ENCODE measurements at places on chromosomes 6 and 20. TPM values are rescaled to one million over a fixed set of nuclear protein-coding genes. Genes with fewer than 3 reads are reported as not detected.

DNA sequence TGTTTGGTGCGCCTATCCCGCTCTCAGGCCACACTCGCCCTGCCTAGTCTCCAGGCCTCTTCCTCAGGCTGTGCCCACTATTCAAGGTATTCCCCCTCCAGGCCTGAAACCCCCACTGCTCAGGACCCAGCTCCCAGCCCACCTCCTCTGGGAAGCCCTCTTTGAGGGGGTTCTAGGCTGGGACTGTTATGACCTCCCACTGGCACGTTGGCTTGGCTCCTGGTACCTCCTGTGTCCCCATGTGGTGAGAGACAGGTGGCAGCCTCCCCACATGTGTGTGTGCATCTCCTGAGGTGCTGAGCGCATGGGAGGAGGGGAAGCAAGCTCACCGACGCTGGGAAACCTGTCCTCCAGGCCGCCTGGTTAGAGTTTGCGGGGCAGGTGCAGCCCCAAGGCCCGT is 82.5 kb downstream of the EDN3 start:
- DNase-seq: no peak
- H3K36me3 ChIP-seq: no peaks in the 10 kb centered on the region
- H3K27ac ChIP-seq: no peak overlapping the region
- H3K27me3 ChIP-seq: no peaks in the 10 kb centered on the region
- H3K4me1 ChIP-seq: no peaks in the 10 kb centered on the region
- no peak overlapping the region for H3K4me3 ChIP-seq

DNA sequence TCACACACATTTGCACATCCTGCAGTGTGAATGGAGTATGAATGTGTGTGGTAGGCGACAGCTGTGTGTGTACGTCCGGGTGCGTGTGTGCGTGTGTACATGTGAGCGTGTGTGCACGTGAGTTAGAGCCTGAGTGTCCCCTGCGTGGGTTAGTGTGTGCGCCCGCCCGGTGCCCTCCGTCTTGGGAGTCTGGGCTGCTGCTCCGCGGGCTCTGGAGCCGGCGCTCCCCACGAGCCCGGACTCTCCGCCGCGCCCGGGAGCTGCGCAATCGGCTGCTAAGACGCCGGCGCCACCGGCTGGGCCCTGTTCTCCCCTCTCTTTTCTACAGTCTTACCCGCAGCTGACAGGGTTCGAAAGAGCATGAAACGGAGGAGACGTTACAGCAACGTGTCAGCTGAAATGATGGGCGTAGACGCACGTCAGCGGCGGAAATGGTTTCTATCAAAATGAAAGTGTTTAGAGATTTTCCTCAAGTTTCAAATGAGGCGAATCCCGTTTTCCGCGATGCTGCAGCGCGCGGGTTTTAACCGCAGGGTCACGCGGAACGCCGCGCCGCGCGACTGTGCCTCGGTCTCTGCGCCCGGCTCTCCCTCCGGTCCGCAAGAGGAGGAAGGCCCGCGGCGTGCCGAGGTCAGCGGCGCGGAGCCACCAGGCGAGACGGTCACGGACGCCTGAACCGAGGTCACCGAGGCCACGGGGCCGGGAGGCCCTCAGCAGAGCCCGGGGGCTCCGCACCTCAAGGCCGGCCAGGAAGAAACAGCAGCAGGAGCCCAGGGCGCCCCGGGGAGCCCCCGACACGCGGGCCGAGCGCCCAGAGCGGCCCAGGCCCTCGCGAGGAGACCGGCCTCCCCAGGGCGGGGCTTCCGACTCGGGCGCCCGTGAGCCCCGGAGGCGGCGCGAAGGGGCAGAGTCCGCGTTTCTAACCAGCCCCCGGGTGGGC is 95.3 kb upstream of the BHLHE23 start:
- peaks cover 4% of the 10 kb centered on the region for H3K4me1 ChIP-seq
- no peaks in the 10 kb centered on the region for H3K36me3 ChIP-seq
- H3K27me3 ChIP-seq: peaks cover 16% of the 10 kb centered on the region

DNA sequence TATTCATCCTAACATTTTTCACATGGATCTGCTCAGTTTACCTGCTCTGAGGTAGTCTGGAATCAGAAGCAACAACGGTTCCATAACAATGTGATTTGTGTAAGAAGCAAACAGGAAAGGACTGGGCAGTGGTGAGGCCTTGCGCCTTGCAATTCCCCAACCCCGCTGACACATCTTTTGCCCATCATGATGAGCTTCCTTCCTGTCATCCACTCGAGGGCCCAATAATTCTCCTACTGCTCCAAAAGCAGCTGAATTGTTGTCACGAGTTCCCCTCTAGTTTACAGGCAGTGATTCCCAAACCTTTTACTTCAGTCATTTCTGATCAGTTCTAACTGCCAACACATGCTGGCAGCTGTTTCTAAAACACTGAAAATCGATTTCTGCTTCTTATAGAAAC is 22.9 kb downstream of the STX7 start:
- H3K4me1 ChIP-seq: no peaks in the 10 kb centered on the region
- DNase-seq: no peak
- peaks cover 8% of the 10 kb centered on the region for H3K36me3 ChIP-seq
- no peak overlapping the region for H3K4me3 ChIP-seq
- no peaks in the 10 kb centered on the region for H3K27me3 ChIP-seq

DNA sequence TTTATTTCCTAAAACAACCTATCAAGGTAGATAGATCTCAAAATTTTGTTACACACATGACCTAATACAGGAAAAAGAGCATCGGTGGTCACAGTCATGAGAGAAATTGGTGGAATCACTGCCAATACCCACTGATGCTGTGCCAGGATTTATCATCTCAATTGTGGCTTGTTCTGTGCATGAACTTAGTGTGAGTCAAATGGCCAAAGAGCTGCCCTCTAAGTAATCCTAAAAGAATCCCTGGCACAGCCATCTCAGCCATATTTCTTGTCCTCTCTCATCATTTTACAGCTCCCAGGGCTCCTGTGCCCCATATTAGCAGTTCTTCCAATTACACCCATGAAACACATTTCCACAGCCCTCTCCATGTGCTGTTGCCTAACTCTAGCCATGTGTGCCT is 6.1 kb downstream of the GSTA5 start:
- no peaks in the 10 kb centered on the region for H3K4me1 ChIP-seq
- peaks cover 15% of the 10 kb centered on the region for H3K27me3 ChIP-seq
- no peak overlapping the region for H3K27ac ChIP-seq

TOX2 gene
- 1.1 TPM for total RNA-seq

- peaks cover 6% of the 10 kb centered on the region for H3K4me1 ChIP-seq
- no peak overlapping the region for H3K4me3 ChIP-seq
- peak; percentile 95 for DNase-seq
Measured at GRCh38 chr6:10962673-10963072, 75.8 kb downstream of the SYCP2L start.
